ENCODE measurements at places on chromosomes 1 and 21.

DNA sequence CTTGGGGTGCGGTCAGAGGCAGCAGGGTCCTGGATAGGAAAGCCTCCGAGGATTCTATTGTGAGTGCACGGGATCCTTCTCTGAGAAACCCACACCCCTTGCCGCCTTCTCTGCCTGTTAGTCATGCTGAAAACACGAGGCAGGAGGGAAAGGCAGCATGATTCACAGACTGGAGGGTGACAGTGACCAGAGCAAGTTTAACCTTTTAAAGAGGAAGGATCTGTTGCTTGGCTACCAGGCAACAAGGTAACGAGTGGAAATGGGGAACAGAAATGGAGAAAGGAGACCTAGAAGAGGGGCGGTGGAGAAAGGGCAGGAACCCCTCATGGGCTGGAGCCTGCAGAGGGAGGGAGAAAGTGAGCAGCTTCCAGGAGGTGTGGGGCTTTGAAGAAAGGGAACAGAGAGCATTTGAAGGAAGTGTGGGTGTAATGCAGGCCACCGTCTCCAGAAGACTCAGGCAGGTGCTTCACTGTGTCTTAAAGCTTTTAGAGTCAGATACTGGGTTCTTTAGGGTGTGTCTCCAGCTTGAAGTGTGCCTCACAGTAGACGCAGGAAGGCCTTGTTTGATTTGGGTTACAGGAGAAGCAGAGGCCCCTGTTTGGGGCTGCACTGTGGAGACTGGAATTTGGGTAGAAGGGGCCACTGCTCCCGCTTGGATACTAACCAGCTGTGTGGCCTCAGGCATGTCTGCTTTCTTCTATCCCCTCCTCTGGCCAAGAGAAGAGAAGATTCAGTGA is 19.1 kb downstream of the OPTC start:
- no peak for DNase-seq

GRCh38 chr1:152643945-152644344 is 19.2 kb upstream of the LCE2D start:
- no peak for DNase-seq

GRCh38 chr1:91533361-91534024 is 32.8 kb downstream of the CDC7 start:
- DNase-seq, result no peak

GRCh38 chr1:33344896-33345560 is 24.1 kb upstream of the A3GALT2 start:
- DNase-seq, result no peak

DNA sequence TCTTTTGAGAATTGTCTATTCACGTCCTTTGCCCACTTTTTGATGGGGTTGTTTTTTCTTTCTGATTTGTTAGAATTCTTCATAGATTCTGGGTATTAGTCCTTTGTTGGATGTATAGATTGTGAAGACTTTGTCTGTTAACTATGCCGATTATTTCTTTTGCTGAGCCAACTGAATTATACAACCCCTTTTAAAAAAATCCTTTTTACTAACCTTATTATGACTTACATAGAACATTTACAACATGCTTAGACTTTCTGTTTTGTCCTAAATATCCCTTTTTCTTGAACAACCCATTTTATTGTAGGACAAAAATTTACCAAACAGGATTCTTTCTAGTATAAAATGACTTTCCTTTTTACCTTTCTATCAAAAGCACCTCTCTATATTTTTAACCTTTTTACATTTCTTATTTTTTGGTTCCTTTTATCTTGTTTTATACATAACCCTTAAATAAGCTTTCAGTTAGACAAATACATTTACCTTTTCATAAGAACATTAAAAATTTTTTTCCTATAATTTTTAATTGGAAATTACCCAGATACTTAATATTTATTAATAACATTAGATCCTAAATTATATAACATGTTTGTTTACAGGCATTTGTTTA is 70.4 kb upstream of the TTLL7 start:
- DNase-seq, result no peak

- no peak for DNase-seq
Measured at GRCh38 chr1:197173571-197174507, 27.4 kb upstream of the ASPM start.

GRCh38 chr1:14676400-14676799 is 77.9 kb downstream of the KAZN start:
- DNase-seq, result no peak

GRCh38 chr1:36730599-36730998 is 247.9 kb upstream of the CSF3R start:
- no peak for DNase-seq

DNA sequence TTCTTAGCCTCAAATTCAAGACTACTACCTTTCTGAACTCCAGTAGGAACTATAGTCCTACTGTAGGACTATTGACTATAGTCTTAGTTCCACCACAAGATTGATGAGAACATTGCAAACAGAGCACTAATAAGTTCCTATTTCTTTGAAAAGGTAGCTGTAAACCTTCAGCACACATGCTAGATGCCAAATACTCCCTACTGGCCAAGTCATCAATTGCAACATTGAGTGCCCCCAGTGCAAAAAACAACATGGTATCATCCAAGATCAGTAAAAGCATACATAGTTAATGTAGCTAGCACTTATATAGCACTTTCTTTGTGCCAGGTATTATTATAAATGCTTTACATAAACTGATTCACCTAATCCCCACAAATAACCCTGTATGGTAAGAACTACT is 99.8 kb downstream of the MRPL39 start:
- DNase-seq, result no peak

- DNase-seq, result no peak
Measured at GRCh38 chr21:42925114-42925926, at the start of gene ERVH48-1. Gene ERVH48-1, minus strand, starts transcription at chr21:42925630. Its CDS starts 6,624 bp downstream, at chr21:42919006.

- DNase-seq, result no peak
Measured at GRCh38 chr1:6880951-6881690, 95.9 kb downstream of the CAMTA1 start.

DNA sequence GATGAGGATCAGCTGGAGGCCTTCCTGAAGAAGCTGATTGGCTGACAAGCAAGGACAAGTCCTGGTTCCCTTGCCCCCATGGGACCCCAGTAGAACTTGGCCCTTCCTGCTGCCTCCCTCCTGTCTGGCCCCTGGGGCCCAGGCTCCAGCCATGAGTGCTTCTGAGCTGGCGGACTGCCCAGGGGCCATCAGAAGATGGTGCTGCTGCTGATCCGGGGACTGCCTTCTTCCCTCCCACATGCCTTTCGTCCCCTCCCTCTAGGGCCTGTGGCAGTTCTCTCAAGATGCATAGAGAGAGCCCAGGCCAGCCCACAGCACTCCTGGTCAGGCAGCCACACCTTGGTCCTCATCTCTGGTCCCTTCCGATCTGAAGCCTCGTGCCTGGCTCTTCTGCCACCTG is 57.9 kb upstream of the PRKACB start:
- no peak for DNase-seq

DNA sequence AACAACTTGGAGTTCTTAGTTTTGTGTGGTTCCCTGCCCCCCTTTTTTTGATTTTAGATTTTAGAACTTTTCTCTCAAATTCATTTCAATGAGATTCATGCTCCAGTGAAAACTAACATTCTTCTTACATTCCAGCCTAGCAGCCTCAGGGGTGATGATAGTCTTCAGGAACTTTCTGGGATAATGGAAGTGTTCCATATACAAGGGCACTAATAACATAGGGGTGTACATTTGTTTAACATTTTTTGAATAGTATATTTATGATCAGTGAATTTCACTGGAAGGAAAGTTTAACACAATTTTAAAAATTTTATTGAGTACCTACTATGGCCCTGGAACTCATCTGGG is 61.4 kb upstream of the ZNF648 start:
- no peak for DNase-seq

GRCh38 chr1:16173447-16174260 is 17.8 kb upstream of the EPHA2 start:
- DNase-seq, result no peak

GRCh38 chr1:228400237-228400651 is 6.4 kb downstream of the TRIM11 start:
- no peak for DNase-seq

DNA sequence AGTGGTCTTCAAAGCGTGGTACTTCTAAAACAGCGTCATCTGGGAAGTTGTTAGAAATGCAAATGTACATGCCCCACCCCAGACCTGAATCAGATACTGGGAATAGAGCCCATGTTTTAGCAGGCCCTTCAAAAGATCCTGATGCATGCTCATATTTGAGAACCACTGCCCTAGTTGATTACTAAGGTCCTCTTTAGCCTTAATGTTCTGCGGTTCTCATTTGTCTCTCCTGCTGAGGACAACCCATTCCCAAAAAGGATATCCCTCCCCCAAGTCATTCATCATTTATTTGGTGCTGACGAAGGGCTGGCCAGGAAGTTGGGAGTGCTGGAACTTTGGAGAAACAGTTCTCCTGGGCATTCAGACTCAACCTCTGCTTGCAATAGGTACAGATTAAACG is 92.4 kb upstream of the RALGPS2 start:
- no peak for DNase-seq

DNA sequence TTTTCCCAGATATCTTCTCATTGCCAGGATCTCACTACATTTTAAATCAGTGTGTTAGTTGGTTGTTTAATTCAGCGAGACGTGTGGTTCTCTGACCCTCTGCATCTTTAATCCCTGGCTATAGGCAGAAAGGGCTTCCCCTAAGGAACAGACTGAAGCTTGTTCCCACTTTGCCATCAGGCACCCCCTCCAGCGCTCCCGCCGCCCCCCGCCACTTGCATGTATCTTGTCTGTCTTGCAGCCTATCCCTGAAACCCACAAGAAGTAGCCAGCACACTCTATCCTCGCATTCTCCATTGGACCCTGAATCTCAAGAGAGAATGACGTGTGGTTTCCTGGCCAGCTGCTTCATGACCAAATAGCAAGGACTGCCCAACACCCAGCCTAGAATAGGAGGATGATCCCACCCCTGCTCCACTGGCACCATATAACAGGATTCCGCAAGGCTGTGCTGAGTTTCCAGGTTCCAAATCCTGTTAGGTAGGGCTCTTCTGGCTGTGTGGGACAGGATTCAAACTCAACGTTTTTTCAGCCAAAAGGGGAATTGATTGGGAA is 7.8 kb downstream of the CLDN19 start:
- no peak for DNase-seq

DNA sequence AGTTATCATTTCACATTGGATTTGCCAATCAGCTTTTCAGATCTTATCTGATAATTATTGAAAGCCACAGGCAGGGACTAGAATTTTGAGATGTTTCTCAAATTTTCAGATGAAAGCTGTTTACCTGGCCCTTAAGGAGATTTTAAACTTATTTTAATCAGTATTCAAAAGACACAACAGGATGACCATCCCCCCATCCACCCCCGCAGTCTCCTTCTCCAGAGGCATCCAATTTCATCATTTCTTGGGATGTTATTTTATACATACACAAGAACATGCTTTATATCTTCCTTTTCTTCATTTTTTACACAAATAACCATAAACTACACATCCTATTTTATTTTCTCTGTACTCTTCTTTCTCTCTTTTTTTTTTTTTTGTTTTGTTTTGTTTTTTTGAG is 470.9 kb downstream of the SMYD3 start:
- DNase-seq, result no peak

Measured in activated gamma-delta T cell (primary cell).